SJSA1 (cell line): ENCODE measurements at places on chromosomes 6 and 20. TPM values are rescaled to one million over a fixed set of nuclear protein-coding genes. Genes with fewer than 3 reads are reported as not detected.

The SLPI gene
- total RNA-seq, result not detected in 2 replicates

The MROH8 gene
- total RNA-seq, result 2.3 and 5.1 TPM in 2 replicates

The NRN1 gene
- 19.4 and 20.6 TPM in 2 replicates for total RNA-seq

The AIF1 gene
- total RNA-seq, result not detected in 2 replicates

The GGT7 gene
- 1.5 and 3.9 TPM in 2 replicates for total RNA-seq

The ZNF165 gene
- total RNA-seq, result 0.08 TPM in 1 of 2 replicates, not detected in the other

The HLA-DQA1 gene
- not detected in 2 replicates for total RNA-seq

The PSMF1 gene
- total RNA-seq, result 81.0 and 130 TPM in 2 replicates

The HLA-DPA1 gene
- not detected in 2 replicates for total RNA-seq

The KHDRBS2 gene
- not detected in 2 replicates for total RNA-seq

The HLA-C gene
- total RNA-seq, result 768 and 818 TPM in 2 replicates

The TUBB2B gene
- 33.1 and 49.5 TPM in 2 replicates for total RNA-seq

The NHLRC1 gene
- total RNA-seq, result 1.3 and 4.6 TPM in 2 replicates

The C20orf141 gene
- total RNA-seq, result not detected in 2 replicates

The TRAPPC3L gene
- 0.06 TPM in 1 of 2 replicates, not detected in the other for total RNA-seq

The SEMG1 gene
- not detected in 2 replicates for total RNA-seq

The PGC gene
- total RNA-seq, result not detected in 2 replicates

The WFDC5 gene
- not detected in 2 replicates for total RNA-seq

The EYA2 gene
- 0.08 TPM in 1 of 2 replicates, not detected in the other for total RNA-seq

The C2 gene
- total RNA-seq, result 0.47 and 0.53 TPM in 2 replicates

The ENPP3 gene
- total RNA-seq, result 0.05 and 0.72 TPM in 2 replicates

The AVP gene
- total RNA-seq, result not detected in 2 replicates

The FNDC1 gene
- total RNA-seq, result 4.9 and 5.7 TPM in 2 replicates

The BPIFB4 gene
- total RNA-seq, result not detected in 2 replicates

The NKAIN4 gene
- not detected in 2 replicates for total RNA-seq

DNA sequence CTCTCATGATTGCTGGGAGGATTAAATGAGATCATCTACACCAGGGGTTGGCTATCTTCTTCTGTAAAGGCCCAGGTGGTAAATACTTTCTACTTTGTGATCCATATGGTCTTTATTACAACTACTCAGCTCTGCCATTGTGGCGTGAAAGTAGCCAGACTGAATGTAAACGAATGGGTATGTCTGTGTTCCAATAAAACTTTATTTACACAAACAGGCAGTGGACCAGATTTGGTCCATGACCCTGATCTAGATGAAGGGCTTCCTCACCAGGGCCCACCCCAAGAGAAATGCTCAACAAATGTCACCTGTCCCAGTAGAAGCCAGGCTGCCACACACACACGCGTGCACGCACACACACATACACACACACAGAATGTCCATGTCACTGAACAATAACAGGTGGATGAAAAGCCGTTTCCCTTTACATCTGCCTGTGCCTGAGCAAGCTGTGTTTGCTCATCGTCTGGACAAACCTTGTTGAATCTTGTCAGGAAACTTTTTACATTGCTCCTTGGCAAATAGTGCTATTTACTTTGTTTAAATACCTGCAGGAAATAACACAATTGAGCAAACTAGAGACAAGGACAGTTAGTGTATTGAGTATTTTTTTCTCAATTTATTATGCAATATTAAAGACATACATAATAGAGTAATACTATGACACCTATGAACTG, 114.3 kb downstream of the EYA2 start:
- no peak for DNase-seq

DNA sequence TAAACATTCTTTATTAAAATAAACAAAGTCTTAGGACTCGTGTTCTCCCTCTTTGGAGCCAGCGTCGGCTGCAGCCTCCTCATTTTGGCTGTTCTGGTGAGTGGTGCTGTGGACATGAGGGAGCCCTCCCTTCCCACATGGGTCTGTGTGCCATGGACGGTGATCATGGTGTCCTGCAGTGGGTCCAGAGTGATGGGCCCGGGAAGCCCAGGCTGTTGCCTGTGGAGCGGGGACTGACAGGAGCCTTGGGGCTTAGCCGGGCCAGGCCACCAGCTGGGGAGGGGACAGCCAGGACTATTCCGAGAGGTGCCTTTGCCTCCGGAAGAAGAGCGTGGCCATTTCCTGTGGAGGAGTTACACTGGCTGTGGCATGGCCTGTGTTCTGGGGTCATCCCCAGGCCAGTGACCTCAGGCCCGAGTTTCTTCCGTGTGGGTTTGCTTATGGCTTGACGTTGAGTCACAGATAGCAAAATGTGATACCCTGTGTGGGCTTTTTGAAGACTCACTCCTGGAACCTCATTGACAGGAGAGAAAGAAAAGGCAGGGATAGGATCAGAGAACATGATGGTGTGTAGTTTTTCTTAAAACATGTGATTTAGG, 153.4 kb downstream of the DTNBP1 start:
- DNase-seq, result peak; percentile 19

DNA sequence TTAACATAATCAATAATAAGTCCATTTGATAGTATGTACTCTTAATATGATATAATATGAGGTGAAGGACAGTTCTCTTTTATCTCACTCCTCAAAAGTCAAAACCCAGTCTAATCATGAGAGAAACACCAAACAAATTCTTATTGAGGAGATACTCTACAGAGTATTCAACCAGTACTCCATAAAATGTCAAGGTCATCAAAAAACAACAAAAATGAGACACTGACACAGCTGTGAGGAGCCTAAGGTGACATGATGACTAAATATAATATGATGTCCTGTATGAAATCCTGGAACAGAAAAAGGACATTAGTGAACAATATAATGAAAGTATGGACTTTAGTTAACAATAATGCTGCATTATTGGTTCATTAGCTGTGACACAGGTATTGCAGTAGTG, 675.1 kb downstream of the HTR1B start:
- DNase-seq, result no peak

GRCh38 chr20:36303020-36303595, 3.0 kb upstream of the DLGAP4 start:
- DNase-seq, result no peak

DNA sequence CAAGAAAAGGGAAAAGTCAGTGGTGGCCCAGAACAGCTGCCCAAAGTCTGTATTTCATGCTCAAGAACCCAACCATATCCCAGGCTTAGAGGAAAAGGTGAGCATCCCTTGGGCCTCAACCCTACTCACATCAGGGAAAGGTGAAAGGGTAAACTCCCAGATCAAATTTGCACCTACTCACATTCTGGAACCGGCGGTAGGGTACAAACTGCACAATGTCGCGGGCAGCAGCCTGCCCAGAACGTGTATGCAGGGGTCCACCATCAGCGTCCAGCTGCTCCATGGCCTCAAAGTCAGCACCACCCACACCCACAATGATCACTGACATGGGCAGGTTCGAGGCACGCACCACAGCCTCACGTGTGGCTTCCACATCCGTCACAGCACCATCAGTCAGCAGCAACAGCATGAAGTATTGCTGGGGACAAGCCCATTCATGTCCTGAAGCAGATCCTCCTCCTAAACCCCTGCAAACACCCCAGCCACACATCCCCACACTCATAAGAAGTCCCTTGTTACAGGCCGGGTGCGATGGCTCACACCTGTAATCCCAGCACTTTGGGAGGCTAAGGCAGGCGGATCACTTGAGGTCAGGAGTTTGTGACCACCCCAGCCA, 10.9 kb downstream of the SPAG4 start:
- DNase-seq, result no peak

DNA sequence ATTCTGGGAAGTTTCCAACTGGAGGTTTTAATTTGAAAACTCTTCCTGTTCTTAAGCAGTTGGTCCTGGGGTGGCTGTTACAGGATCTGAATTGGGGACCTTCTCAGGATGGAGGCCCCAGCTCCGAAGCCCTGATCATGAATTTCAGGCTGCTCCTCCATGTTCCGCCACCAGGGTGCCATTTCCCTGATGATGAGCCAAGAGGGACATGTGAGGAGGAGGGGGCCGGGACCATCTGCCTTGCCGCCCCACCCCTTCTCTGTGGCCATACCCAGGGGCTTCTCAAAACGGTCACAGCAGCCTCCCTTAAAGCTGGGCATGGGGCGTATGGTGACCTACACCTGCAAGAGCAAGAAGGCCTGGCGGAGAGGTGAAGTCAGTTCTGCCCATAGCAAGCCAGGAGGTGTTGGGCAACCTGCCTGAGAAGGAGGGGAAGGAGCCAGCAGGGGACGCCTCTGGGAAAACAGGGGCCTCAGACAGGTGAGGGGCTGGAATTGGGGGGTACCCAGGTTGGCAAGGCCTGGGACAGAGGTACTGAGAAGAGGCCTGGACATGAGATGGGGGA, 3.6 kb upstream of the BAK1 start:
- no peak for DNase-seq

DNA sequence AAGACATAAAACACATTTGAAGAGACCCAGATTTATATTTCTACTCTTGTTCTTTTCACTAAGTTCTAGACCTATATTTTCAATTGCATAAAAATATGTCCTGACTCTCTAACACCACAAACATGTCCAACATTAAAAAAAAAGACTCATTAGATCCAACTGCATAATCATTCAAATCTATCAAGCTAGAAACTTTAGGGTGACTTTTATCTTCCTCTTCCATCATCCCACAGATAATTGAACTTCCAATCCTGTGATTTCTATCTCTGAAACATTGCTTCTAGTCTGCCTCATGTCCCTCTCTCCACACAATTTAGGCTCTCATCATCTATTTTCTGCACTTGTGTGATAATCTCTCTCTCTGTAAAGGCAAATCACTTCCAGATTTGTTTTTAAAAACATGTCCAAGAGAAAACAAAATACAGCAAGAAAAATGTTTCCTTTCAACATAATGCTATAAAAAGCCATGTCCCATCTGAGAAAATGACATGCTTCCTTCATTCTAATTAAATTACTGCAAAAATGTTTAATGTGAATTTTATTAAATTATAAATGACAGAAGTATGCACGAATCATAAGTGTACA, 615.9 kb downstream of the RNF144B start:
- DNase-seq, result no peak

- DNase-seq, result no peak
These were observed 6.1 kb downstream of the GSTA5 start for GRCh38 chr6:52834481-52834880.

GRCh38 chr20:48822879-48823385, 4.9 kb downstream of the PREX1 start:
- DNase-seq, result no peak

- DNase-seq, result no peak
These were observed 12.7 kb downstream of the IL17F start for GRCh38 chr6:52231406-52232127.

GRCh38 chr20:31842471-31843157, 2.8 kb downstream of the FOXS1 start:
- peak; percentile 62 for DNase-seq

- no peak for DNase-seq
These were observed 126.5 kb upstream of the CITED2 start for GRCh38 chr6:139500977-139501376.

DNA sequence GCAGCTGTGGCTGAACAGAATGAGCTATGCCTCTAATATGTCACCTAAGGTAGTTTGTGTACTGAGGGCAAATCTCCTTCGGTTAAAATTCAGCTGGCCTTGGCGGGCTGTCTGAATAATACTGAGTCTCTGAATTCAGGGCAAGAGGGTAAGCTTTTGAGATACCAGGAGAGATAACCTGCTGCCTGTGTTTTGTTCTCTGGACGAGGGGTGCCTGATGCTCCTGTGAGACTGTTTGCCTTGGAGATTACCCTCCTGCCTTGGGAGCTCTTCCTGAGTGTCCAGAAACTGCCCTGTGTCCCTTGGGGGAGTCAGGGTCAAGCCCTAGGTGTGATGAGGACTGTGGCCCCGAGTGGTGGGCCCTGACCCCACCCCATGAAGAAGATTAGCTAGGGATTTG, 282.9 kb downstream of the KIF16B start:
- no peak for DNase-seq

GRCh38 chr6:114101255-114101654, 130.3 kb upstream of the HDAC2 start:
- DNase-seq, result no peak

DNA sequence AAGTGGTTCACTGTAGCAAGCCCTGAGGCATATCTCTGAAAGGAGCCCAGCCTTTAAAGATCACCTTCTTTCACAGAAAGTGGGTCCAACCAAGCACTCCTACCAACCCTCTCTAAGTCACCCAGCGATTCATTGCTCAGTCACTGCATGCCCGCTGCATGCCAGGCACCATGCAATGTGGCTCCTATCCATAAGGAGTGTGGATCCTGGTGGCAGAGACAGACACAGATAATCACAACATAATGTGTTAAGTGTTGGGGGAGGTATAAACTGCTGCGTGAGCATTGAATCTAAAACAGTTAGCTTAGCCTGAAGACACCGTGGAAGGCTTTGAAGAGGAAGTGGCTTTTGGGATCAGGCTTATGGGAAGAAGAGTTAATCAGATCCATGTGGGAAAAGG, 659.5 kb downstream of the PTPRT start:
- DNase-seq, result no peak

GRCh38 chr6:133820208-133820607, 68.7 kb upstream of the TCF21 start:
- no peak for DNase-seq

GRCh38 chr6:40799296-40800140, 212.4 kb upstream of the LRFN2 start:
- DNase-seq, result no peak

DNA sequence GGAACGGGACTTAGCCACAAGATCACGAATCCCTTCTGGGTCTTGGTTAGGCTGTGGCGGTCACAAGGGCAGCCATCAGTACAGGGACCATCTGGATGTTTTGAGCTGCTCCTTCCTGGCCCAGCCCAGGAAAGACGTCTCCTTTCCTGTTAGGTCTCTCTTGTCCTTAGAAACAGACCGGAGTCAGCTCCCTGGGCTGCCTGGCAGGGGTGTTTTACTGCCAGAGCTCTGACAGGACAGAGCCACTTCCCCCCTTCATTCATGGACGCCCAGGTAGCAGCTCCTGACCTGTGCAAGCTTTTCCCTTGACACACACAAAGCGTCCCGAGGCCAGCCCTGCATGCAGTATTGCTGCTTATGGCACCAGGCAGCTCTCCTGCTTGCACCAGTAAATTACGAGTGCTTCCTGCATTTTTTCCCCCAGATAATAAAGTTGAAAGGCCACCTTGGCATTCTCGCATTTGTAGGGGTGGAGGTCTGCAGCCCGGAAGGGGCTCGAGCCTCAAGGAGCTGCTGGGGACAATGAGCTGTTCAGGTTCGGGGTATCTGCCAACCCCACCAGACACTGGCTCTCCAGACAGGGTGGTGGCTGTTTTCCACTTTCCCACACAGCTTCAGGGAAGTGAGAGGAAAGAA, 87.4 kb downstream of the NOL4L start:
- DNase-seq, result no peak

GRCh38 chr20:11564491-11564890, 353.2 kb upstream of the BTBD3 start:
- no peak for DNase-seq

DNA sequence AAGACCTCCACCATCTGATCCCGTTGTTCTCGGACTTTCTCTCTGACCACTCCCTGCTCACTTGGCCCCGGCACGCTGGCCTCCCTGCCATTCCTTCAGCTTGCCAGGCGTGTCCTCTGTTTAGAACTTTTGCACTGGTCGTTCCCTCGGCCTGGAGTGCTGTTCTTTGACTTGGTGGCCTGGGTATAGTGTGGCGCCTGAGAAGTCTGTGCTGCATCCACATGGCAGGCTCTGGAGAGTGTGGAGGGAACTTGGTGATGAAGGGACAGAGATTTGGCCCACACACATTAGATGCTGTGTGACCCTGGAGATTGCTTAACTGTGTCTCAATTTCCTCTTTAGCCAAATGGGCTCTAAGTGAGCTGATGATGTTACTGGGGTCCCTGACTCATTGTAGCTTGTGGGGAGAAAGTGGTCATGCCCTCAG, 13.0 kb upstream of the TGM2 start:
- no peak for DNase-seq

GRCh38 chr6:90158936-90159335, 137.7 kb downstream of the BACH2 start:
- no peak for DNase-seq
